ENCODE measurements at places on chromosomes 6 and 20. TPM values are rescaled to one million over a fixed set of nuclear protein-coding genes. Genes with fewer than 3 reads are reported as not detected.

PLCG1 gene
- 37.9 TPM for total RNA-seq

GTF2H4 gene
- 20.5 TPM for total RNA-seq

GSTA3 gene
- total RNA-seq = not detected

MUC21 gene
- total RNA-seq = not detected

DEFB124 gene
- total RNA-seq = 0.32 TPM
